CD4-positive, alpha-beta memory T cell (primary cell): ENCODE measurements at places on chromosomes 5 and 9. TPM values are rescaled to one million over a fixed set of nuclear protein-coding genes. Genes with fewer than 3 reads are reported as not detected.

GRCh38 chr9:135976531-135976930 is 15.4 kb upstream of the UBAC1 start:
- no peak for DNase-seq

- DNase-seq: peak; percentile 32
Measured at GRCh38 chr5:142063878-142064331, 44.7 kb upstream of the NDFIP1 start.

C6 gene
- polyA plus RNA-seq: not detected

F2RL2 gene
- 1.00 TPM for polyA plus RNA-seq

DNA sequence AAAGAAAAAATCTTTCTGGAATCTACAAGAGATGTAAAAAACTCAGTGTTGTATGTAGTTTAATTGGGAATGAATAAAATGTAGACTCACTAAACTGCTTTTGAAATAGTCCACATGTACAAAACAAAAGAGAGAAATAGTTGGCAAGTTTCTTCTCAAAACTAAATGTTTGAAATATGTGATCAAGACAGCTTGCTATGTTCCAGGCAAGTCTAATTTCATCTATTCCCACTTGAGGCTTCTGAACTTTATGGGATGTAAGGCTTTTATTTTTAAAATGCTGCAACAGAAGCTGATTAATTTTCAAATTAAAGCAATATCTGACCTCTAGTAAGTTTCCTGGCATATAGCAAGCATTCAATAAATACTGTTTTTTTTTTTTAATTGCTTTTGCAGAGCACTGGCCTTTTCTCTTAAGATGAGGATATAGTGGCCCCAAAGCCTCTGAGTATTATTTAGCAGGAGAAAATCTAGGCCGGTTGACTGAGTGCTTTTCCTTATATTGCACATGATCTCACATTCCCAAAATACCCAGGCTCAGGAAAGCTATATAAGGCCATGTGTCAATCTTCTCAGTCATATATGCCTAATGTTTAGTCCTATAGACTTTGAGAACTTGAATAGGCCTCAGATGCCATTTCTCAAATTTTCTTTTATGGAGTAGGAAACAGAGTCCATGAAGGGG is 183.2 kb downstream of the NTRK2 start:
- DNase-seq: no peak

ERMP1 gene
- polyA plus RNA-seq: 12.4 TPM

- no peak for DNase-seq
Measured at GRCh38 chr5:93058309-93058708, 522.7 kb downstream of the NR2F1-AS1 start.

LIX1 gene
- not detected for polyA plus RNA-seq

GRCh38 chr9:127033789-127034188 is 88.6 kb downstream of the ANGPTL2 start:
- no peak for DNase-seq

DNA sequence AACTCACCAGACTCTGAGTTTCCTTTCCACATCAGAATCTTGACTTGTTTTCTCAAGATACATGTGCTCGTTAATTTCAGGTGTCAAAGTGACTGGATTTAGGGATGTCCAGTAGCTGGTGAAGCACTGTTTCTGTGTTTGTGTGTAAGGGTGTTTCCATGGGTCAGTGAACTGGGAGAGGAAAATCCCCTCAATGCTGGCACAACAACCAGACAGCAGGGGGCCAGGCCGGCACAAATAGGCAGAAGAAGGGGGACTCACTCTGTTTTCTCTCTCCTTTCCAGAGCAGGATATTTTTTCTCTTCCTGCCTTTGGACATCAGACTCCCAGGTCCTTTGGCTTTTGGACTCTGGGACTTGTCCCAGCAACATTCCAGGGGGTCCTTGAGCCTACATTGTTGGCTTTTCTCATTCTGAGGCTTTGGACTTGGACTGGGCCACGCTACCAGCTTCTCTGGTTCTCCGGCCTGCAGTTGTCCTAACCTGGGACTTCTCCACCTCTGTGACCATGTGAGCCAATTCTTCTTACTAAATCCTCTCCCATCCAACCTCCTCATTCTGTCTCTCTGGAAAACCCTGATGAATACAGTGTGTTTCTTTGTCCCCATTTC is 144.0 kb downstream of the CAAP1 start:
- DNase-seq: no peak

HOMER1 gene
- polyA plus RNA-seq: 2.9 TPM

CYLC2 gene
- not detected for polyA plus RNA-seq

DNA sequence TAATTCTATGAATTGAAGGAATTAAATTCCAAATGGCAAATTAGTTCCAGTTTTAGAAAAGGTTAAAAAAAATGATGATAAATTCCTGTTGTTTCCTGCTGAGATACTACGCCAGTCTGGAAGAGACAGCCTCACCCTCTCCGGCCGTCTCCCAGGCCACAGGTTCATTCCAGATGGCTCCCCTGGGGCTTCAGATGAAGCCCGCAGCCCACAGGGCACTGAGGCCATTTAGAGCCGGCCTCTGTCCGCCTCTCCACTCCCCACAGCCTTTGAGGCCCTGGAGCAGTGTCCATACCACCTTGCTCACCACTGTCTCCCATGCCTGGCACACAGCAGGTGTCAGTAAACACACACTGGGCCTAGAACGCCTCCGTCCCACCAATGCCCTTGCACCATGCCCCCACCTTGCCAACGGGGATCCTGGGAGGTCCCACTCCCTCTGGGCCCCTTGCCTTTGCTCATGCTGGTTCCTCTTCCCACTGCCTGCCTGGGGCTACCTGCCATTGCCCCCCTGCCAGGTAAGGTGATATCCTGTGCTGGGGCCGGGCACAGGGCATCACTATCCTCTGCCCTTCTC is 26.1 kb downstream of the GFPT2 start:
- DNase-seq: no peak

DNA sequence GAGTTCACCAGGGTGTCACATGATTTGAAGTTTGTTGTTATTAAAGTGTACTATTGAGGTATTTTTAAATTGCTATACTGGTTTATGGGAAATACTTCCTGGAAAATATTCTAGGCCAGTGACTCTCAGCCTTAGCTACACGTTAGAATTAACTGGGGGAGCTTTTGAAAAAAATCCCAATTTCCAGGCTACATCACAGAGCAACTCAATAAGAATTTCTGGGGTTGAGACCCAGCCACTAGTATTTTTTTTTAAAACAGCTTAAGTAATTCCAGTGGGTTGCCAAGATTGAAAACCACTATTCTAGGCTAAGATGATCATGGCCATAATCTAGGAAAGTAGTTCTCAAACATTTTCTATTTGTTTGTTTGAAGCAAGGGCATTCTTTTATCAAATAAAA is 142.9 kb upstream of the GRIA1 start:
- no peak for DNase-seq

GRCh38 chr5:98085593-98085992 is 687.9 kb upstream of the RGMB start:
- no peak for DNase-seq

GRCh38 chr5:88895681-88896501 is 12.9 kb upstream of the MEF2C start:
- DNase-seq: no peak

GZMA gene
- polyA plus RNA-seq: 199 TPM

C9 gene
- not detected for polyA plus RNA-seq

- no peak for DNase-seq
Measured at GRCh38 chr5:150176745-150177477, 10.3 kb downstream of the CDX1 start.

- no peak for DNase-seq
Measured at GRCh38 chr5:63958654-63959053, 3.6 kb downstream of the HTR1A start.

DNA sequence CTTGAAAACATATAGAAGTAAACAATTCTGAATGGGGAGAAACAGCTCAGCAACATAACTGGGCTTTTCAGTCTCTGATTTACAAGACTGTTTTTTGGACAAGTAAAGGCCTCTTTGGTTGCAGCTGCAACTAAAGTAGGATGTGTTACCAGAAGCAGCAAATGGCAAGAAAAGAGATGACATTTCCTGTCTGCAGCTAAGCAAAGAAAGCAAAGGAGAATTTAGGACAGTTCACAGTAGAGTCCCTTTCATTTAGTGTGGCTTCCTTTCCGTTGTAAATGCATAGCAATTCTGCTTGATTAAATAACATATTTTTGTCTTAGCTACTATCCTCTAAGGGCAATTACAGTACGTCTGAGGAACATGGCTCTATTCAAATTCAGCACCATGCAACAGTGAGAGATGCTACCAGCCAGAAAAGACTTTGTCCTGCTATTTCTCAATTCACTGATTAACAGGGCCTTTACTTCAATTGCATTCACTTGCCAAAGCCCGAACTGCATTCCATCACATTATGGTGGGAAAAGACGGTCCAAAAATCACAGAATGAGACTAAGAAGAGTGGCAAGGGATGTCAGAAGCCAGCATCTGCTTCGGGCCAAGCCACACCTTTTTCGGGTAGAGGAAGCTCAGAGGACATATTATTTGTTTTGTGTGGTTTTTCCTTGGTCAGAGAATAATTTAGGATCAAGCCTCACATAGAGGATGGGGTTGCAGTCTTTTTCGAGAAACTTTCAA is 107.7 kb downstream of the SEMA6A start:
- no peak for DNase-seq

- no peak for DNase-seq
Measured at GRCh38 chr5:18370531-18370930, 736.3 kb downstream of the TAF11L14 start.

DNA sequence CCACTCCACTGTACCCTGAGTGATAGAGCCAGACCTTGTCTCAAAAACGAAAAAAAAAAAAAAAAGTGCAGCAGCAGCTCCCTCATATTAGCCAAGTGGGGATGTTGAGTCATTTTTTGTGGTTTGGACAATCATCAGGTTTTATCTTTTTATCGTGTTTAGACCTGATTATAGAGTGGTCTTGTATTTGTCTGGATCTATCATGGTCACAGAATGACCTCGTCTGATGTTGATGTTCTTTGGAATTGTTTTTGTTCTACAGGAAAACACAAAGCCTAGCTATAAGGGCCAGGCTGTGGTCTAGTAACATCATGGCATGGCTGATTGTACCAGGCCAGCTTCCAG is 1.6 kb upstream of the FBXW11 start:
- DNase-seq: no peak

- no peak for DNase-seq
Measured at GRCh38 chr9:80061940-80062339, 490.2 kb downstream of the TLE4 start.

GRCh38 chr9:75200892-75201470 is 112.7 kb downstream of the OSTF1 start:
- DNase-seq: peak; percentile 40

SLC34A1 gene
- polyA plus RNA-seq: not detected

CARTPT gene
- polyA plus RNA-seq: not detected

DNA sequence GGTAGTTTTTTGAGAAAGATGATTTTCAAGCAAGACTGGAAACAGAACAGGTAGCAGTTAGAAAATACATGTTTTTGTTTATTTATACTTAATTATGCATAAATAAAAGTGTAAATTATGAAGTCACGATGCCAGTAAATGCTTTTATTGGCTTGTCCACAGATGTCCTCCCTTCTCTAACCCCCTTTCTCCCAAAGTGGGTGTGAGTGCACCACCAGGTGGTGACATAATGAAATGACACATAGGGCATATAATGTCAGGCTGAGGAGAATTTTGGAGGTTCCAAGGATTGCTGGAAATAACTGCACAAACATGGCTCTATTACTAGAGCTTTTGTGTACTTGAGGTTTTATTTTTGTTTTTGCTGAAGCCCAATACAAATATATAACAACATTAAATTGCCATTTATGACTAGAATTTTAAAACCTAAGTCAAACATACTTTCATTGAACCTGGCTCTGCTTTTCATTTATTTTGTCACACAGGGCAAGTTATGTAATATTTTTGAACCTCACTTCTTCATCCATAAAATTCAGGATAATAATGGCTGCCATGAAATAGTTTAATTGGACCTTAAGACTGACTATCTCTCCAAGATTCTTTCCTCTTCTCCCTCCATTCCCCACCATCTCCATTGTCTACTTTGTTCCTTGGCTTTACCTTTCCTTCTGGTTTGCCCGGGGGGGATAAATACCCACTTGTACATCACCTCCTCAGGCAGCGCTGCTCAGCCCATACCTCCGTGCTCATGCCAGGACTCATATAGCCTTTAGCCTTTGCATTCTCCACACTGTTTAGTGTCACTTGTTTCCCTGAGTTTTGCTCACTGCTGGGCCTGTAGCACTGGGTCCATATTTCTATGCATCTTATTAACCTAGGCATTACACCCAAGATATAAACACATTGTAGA is 168.8 kb downstream of the PDE4D start:
- DNase-seq: no peak

GRCh38 chr9:5389109-5389732 is 48.5 kb downstream of the PLGRKT start:
- DNase-seq: no peak

GMCL2 gene
- polyA plus RNA-seq: not detected

IFNB1 gene
- polyA plus RNA-seq: 0.40 TPM

DNA sequence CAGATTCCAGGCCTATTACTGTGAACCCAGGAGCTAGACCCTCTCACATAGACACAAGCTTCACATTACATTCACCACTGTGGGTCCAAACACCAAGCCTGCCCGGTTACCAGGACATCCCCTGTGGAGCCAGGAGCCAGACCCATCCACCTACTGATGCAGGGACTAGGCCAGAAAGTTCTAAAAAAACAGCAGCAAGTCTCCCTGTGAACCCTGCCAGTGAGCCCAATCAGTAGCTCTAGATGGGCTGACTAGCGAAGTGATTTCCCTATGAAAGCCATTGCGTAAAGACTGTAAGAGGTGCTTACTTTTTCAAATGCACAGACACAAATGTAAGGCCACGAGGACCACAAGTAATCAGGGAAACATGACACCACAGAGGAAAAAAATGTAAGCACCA is 352.3 kb downstream of the TMEM161B start:
- DNase-seq: no peak

DNA sequence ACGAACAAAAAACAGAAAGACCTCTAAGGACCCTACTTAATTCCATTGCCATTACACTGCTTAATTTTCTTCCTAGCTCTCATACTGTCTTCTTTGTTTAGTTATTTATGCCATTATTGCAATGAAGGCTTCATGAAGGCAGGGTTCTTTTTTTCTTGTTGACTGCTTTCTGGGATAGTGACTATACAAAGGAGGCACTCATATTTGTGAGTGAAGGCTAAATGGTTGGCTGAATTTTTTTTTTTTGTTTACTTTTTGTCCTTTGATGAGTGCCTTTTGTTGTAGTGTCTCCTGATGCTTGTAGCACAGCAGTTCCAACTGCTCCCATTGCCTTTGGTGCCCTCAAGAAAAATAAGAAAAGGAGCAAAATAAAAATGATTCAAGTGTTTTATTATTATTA is 17.8 kb downstream of the CTNNA1 start:
- DNase-seq: no peak

COL15A1 gene
- polyA plus RNA-seq: not detected

DNA sequence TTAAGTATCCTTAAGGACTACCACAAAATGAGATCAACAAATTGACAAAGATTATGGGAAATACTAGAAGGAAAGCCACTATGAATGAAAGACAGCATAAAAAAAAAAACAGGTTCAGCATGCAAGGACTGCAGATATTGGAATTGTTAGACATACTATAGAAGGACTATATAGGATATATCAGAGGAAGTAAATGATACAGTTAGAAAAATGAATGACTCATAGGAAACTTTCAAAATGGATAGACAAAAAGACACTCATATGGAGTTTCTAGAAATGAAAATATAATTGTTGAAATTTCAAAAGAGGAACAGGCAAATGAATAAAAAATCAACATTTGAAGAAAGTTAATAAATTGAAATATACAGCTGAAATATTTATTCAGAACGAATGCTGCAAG is 180.6 kb downstream of the PLK2 start:
- no peak for DNase-seq

PCDHB7 gene
- polyA plus RNA-seq: not detected

- peak; percentile 85 for DNase-seq
Measured at GRCh38 chr5:181261320-181262049, 542 bp upstream of the TRIM52 start.
